Tongue (tissue), 3 donors: ENCODE measurements at places on chromosomes 3 and 15.

DNA sequence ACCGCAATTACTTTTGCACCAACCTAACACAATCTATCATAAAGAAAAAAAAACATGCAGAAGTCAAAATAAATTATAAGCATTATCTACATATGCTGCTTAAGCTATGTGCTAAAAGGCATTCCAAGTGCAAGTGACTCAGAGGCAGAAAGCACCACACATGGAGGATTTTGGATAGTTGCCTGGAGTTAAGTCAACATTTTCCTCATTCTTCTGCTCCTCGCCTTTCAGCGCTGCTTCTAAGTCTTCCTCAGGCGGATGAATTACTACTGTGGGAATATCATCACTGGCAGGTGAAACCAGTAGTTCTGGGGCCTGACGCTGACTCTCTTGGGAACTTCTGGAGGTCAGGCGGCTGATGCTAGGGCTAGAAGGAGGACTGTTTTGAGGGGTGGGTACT lies 53.1 kb downstream of the SLC4A7 start:
- DNase-seq: peak; percentile 50

DNA sequence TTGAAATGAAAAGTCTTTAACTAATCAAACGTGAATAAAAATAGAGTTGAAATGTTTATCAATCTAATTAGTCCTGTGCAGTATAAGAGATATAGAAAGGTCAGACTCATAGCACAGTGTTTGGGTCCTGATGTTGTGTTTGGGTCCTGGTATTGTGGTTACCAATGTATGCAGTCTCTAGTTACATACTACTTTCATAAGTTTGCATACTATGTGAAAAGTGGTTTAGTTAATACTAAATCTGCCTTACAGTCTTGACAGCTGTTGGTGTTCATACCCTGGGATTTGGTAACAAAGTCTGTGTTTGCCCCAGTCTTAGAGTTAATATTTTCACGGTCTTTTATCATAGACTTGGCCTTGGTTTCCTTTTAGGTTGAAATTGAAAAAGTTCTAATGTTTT lies 41.7 kb downstream of the KIF15 start:
- no peak for DNase-seq

GRCh38 chr3:192816351-192816750 lies 89.0 kb upstream of the FGF12 start:
- DNase-seq: peak; percentile 86

DNA sequence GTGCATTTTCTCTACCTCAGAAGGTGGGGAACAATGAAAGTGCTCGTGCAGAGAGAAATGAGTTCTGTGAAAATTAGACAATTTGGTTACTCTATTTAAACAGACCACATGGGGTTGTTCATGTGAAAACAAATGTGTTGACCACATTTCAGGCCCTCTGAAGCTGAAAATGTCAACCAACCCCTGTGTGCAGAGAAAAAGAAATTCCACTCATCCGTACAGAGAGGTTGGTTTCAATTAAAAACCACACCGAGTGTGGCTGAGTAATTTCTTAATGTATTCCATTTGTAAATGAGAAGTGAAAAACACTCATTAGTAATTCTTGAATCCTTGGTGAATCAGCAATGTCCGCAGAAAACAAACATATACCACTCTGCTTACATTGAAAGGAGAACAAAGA lies 46.9 kb upstream of the SLC7A14 start:
- no peak for DNase-seq

DNA sequence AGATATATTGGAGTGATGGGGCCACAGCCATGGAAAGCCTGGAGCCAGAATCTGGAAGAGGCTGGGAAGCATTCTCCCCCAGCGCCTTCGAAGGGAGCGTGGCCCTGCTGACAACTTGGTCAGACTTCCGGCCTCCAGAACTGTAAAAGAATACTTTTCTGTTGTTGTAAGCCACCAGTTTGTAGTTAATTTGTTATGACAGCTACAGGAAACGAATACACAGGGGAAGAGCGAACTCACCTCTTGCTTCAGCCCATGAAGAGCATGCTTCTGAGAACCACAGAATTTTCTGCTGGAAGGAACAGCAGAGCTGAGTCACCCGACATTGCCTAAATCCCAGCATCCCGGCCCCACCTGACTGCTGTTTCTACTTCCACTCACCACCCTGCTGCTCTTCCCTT lies 501.7 kb downstream of the SHQ1 start:
- peak; percentile 84 for DNase-seq

DNA sequence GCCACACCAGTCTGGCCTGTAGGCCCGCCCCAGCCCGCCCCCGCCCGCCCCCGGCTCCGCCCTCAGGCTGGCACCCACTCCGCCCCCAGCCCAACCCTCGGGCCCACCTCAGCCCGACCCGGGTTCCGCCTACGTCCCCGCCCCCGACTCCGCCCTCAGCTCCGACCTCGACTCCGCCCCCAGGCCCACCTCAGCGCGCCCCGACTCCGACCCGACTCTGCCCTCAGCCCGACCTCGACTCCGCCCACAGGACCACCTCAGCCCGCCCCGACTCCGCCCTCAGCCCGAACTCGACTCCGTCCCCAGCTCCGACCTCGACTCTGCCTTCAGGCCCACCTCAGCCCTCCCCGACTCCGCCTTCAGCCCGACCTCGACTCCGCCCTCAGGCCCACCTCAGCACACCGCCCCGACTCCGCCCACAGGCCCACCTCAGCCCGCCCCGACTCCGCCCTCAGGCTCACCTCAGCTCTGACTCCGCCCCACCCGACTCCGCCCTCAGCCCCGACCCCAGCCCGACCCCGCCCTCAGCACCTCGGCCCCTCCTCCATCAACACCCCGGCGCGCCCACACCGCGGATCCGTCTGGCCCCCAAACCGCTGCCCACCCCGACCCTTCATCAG lies at the start of gene RAB43:
Gene RAB43, minus strand, starts transcription at position 13 of the 620 bp plus-strand sequence. CDS start 315 bp downstream, outside the sequence.
- DNase-seq: peak; percentile 94

- no peak for DNase-seq
Measured at GRCh38 chr3:67463656-67464055, 190.8 kb downstream of the SUCLG2 start.

DNA sequence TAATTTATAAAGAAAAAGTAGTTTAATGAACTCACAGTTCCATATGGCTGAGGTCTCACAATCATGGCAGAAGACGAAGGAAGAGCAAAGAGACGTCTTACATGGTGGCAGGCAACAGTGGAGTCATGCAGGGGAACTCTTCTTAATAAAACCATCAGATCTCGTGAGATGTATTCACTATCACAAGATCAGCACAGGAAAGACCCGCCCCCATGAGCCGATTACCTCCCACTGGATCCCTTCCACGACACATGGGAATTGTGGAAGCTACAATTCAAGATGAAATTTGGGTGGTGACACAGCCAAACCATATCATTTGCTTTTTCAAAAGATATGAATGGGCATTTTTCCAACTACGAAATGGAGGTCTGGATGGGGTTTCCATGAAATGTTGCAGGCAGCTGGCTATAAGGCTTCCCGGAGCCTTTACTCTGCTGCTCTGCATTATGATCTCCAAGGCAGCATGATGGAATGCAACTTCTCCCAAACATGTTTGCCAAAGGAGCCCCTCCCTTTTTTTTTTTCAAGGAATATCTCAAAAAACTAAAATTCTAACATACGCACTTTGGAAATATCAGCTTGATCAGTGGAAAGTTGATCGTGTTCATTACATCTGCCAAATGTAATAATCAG lies 189.7 kb downstream of the MEX3B start:
- no peak for DNase-seq
